ENCODE measurements at places on chromosomes 3 and 15. TPM values are rescaled to one million over a fixed set of nuclear protein-coding genes. Genes with fewer than 3 reads are reported as not detected.
A peak's percentile ranks its signal among the peaks of the same experiment; 100 is the strongest.

DNA sequence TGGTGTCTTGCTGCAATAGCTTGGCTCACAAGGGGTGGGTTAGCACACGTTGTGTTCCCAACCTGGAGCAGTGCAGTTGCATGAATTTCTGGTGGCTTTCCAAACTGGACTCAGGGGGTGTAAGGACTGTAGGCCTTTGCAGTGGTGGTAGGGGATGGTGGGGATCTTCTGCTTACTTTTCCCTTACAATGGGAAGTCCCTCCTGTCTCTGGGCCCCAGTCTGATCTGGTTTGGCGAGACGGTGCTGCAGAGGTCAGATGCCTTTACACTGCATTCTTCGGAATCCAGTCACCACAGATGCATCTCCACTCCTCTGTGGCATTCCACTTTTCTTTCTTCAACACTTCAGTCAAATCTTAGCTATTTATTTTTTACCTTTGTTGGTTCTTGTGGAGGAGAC is 132.1 kb downstream of the DOCK3 start:
- no peak overlapping the region for H3K4me3 ChIP-seq
- H3K27ac ChIP-seq: no peak overlapping the region
- H3K36me3 ChIP-seq: no peaks in the 10 kb centered on the region
- H3K4me1 ChIP-seq: no peaks in the 10 kb centered on the region
- H3K27me3 ChIP-seq: no peaks in the 10 kb centered on the region
- DNase-seq: peak; percentile 55

RASL12 gene
- 216 TPM for total RNA-seq

DNA sequence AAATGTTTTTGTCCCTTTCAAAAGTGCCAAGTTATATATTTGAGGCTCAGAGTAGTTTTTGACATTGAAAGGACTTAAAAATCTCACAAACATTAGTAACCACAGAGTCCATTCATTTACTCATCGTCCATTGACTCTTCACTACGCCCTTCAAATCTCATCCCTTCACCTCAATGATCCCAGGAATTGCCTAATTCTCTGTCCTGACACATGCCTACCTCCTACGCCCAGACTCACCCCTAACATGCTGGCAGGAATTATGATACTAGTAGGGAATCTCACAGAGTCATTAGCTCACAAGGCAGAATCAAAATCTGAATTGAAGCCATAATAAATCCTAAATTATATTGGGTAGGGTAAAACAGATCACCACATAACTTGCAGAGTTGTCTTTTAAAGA is 410.1 kb downstream of the RAP2B start:
- H3K36me3 ChIP-seq: no peaks in the 10 kb centered on the region
- no peak for DNase-seq
- no peak overlapping the region for H3K4me3 ChIP-seq
- no peaks in the 10 kb centered on the region for H3K4me1 ChIP-seq

DNA sequence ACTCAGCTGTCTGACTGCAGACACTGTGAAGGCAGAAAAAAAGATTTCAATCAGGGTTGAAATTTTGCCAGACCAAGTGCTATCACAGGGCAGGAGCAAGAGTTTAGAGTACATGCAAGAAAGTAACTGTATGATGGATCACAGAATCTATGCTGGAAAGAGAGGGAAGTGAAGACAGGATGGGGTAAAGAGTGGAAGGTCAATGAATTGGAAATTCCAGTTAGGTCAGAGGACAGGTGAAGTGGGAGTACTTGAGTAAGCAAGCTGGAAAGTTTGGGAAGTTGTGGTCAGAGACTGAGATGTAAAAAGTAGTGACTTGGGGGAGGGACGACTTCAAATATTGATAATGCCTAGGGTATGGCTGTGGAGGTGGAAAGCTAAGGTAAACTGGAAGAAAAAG is 7.2 kb downstream of the SPG11 start:
- peaks cover 89% of the 10 kb centered on the region for H3K36me3 ChIP-seq
- DNase-seq: no peak
- H3K4me3 ChIP-seq: no peak overlapping the region
- no peaks in the 10 kb centered on the region for H3K27me3 ChIP-seq

- H3K27ac ChIP-seq: no peak overlapping the region
- peaks cover 12% of the 10 kb centered on the region for H3K4me1 ChIP-seq
- H3K4me3 ChIP-seq: no peak overlapping the region
Measured at GRCh38 chr15:89429023-89429422, 67.4 kb downstream of the RHCG start.

DNA sequence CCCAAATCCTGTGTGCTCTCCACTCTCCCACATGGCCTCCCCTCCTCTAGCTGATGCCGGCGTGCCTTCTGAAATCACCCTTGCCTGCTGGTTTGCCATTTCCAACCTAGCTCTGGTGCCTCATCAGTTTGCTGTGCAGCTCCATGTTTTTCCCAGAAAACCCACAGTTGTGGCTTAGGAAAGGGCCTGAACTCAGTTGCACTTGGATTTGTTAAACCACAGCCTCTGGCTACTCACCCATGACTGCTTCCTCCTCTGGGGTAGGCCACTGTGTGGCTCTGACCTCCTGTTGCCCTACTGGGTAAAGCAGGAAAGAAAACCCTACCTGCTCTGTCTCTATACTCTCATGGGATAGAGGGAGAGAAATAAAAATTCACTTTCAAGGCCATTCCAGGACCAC is 97.3 kb downstream of the DAPK2 start:
- H3K27ac ChIP-seq: no peak overlapping the region
- peak; percentile 66 for DNase-seq
- peaks cover 21% of the 10 kb centered on the region for H3K4me1 ChIP-seq
- no peaks in the 10 kb centered on the region for H3K36me3 ChIP-seq
- H3K4me3 ChIP-seq: no peak overlapping the region
- no peaks in the 10 kb centered on the region for H3K27me3 ChIP-seq

DNA sequence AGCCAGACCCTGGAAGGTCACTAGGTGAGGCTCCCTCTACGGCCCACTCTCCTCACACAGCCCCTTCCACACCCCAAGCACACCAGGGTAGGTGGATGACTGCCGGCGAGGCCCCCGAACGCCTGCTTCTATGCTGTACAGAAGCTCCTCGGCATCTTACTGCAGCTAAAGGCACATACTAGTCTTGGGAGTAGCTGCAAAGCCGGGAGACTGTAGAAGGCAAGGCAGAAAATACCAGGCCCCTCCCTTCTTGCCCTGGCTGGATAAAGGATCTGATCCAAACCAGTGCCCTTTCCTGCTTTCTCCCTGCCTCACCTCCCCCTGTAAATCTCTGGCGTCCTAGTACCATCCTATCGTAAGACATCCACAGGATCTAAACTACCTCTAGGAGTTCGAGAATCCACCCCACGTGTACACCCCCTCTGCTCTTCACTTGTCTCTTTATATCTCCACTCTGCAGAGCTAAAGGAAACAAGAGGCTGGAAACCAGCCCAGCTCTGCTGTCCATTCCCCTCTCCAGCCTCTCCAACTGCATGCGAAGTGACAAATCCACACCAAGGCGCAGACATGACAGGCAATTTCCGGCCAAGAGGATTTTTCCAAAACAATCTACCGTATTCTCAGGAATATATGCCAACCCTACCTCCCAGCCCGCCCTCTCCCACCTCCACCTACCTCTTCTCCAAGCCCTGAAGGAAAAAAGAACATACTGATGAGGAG is 11.8 kb downstream of the TNK2 start:
- H3K27me3 ChIP-seq: no peaks in the 10 kb centered on the region
- H3K36me3 ChIP-seq: no peaks in the 10 kb centered on the region
- DNase-seq: no peak
- peak overlapping the region; percentile 78 for H3K4me3 ChIP-seq

GOLGA6D gene
- not detected for total RNA-seq

DNA sequence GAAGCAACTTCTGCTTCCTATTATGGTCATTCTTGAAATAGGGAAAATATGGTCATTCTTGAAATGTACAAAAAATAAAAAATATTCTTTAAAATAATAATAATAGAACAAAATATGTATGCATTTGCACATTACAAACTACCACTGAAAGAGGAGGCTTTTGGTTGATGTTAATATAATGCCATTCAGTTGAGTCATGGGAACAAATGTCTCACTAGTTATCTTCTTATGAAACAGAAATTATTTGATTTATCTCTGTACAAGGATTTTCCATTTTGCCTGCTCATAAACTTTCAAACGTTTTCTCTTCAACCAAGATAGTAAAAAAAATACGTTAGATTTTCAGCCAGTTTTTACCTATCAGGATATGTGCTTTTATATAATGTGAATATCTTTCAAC is 1662.7 kb downstream of the OTOL1 start:
- no peaks in the 10 kb centered on the region for H3K27me3 ChIP-seq
- no peaks in the 10 kb centered on the region for H3K4me1 ChIP-seq
- H3K4me3 ChIP-seq: no peak overlapping the region
- no peaks in the 10 kb centered on the region for H3K36me3 ChIP-seq

DNA sequence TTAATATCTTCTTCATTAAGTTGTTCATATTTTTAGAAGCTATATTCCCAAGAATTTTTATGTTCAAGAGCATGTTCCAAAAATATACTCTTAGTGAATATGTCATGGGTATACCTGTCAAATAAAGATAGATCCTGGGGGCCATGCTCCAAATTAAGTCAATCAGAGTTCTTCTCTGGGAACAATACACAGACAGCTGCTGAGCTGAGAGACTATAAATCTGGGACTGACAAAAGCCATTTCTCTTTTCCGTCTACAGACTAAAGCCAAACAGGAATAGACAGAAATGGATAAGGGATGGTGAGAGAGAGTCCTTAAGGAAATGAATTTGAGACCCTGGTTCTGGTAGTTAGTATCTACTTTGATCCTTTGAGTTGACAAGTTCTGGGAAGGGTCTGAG is 465.1 kb upstream of the RASGRP1 start:
- H3K4me1 ChIP-seq: no peaks in the 10 kb centered on the region
- no peaks in the 10 kb centered on the region for H3K36me3 ChIP-seq
- H3K27me3 ChIP-seq: no peaks in the 10 kb centered on the region
- no peak for DNase-seq

DNA sequence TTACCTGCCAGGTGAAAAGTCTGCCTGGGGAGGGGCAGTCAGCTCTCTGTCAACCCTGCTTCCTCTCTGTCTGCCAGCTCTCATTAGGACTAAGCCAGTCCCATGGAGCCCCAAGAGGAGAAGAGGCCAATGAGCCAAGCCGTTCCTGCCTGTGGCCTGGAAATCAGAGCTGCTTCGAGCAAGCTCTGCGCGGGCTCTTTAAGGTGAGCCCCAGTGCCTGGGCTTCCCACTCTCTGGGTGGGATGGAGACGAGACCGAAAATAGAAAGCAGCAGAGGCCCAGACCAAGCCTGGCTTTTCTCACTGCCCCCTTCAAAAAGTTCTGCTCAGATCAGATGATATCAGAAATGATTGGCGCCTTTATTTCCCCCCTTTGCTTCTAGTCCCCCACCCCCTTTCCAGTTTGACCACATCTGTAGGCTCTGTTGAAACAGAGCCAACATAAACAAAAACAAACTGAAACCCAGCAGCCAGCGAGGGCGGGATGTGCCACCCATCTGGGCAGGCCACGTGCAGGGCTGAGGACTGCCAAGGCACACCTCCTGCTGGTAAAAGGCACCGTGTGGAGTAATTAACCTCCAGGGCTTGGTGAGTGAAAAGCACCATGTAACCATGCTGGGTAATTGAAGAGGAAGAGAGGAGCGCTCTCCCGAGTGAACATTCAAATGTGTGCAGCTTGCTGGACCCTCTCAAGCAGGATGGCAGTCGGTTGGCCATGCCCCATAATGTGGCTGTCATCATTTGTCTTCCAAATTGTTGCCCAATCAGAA is 471.0 kb upstream of the PROK2 start:
- peak overlapping the region; percentile 27 for H3K27ac ChIP-seq
- no peaks in the 10 kb centered on the region for H3K27me3 ChIP-seq
- H3K4me1 ChIP-seq: peaks cover 37% of the 10 kb centered on the region
- H3K4me3 ChIP-seq: no peak overlapping the region
- no peaks in the 10 kb centered on the region for H3K36me3 ChIP-seq

C15orf61 gene
- total RNA-seq: 3.8 TPM

GRCh38 chr3:53144862-53145712 is 14.9 kb upstream of the RFT1 start:
- H3K27me3 ChIP-seq: no peaks in the 10 kb centered on the region
- no peaks in the 10 kb centered on the region for H3K36me3 ChIP-seq
- H3K4me1 ChIP-seq: peaks cover 18% of the 10 kb centered on the region
- DNase-seq: no peak
